ENCODE measurements at places on chromosomes 12 and 14.
A peak's percentile ranks its signal among the peaks of the same experiment; 100 is the strongest.

DNA sequence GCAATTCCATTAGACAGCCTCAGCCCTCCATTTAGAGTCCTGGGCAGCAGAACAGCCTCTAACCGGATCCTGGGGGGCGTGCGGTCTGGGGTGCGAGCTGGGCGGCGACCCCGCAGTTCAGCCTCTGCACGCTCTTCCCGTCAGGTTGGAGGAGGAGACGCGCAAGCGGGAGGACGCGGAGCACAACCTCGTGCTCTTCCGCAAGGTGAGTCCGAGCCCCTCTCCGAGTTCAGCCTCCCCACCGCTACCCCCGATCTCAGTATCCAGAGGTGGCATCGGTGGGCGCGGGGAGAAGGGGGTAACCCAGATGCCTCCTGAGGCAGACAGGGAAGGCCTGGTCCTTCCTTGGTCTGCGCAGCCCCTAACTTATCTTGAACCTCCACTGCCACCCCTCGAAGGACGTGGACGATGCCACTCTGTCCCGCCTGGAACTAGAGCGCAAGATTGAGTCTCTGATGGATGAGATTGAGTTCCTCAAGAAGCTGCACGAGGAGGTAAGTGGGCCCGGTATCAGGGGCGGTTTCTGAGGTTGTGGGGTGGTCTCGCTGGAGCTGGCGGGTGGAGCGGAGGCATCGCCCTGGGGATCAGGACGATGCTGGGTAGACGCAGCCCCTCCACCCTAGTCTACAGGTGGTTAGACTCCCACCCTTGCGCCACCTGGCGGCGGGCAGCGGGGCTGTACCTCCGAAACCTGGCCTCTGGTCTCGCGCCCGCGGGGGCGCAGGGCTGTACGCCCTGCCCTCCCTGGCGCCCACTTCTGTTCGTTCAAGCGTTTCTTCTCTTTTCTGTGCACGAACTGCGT, 1.3 kb downstream of the PRPH start:
- DNase-seq = no peak

DNA sequence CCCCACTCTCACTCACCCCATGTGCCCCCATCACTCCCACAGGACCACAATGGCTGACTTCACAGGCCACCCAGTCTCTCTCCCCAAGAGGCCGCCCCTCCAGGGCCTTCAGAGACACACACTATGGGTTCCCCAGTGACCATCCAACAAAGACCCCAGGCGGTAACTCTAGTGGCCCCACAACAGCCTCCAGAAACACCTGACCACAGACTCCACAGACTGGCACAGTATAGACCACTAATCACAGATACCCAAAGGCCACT, 3.0 kb downstream of the ZNF605 start:
- no peak for DNase-seq

DNA sequence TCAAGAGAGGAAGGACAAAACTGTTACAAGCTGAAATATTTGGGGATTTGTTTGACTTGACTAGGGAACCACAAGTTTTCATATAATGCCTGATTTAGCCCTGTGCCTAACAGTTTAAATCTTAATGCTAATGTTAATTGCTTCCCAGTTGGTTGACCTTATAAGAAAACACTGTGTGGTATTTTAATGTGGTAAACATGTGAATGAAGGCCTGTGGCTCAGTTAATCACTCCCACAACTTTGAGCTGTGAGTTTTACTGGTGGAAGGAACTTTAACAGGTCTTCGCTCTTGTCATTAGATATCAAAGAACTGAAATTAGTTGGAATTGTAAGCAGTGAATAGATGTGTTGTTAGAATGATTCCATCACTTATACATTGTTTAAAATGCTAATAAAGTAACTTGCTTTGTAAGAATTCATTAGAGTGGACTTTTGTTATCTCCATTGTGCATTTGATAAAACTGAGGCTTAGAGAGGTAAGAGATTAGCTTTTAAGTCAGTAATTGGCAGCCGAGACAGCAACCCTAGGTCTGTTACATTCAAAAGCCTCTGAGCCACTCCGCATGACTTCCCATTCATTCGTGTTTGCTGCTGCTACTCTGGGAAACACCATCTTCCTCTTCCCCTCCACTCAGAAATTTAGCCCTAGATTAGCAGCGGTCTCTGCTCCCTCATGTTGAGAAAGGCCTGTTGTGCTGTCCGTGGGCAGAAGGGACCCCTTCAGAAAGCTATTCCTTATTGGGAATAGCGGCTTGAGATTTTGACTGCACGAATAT, 1.0 kb upstream of the TBK1 start:
- DNase-seq = peak; percentile 55

- DNase-seq = no peak
Observed at GRCh38 chr14:102196039-102196901, 56.6 kb downstream of the WDR20 start.

GRCh38 chr14:80483331-80483730, 272.0 kb upstream of the DIO2 start:
- DNase-seq = no peak

DNA sequence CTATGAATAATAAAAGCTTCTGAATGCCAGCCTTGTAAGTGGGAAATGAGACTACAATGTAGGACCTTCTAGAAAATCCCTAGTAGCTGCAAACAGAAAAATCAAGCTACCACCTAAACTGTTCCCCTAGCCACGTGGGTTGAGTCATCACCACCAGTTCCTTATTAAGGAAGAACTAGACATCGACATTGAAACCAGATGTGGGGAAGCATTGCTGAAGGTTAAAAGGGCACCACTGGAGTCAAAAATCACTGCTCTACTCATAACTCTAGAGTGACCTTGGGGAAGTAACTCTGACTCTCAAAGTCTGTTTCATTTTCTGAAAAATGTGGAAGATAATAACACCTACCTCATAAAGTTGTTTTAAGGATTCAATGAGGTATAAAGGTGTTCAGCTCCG, 9.4 kb upstream of the CNIH1 start:
- no peak for DNase-seq

DNA sequence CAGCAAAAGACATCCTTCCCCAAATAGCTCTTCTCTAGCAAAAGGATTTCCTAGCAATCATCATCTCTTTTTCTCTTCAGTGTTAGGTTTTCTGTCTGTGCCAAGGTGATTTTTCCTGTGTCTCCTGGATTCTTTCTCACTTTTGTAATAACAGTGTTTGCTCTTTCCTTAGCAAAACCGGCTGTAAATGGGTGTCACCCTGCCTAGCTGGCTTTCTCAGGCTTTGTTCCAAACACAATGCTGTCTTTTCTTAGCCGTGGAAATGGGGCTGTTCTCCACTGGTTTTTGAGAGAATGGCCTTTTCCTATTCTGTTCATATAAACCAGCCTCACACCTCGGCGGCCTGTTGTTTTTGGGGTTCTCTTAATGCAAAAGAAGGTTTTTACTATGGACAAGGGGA, 21.9 kb downstream of the JDP2 start:
- no peak for DNase-seq

GRCh38 chr14:103122947-103123633, at the start of gene TNFAIP2:
Gene TNFAIP2, plus strand, starts transcription at chr14:103123461. Its CDS starts 2,997 bp downstream, at chr14:103126458.
- DNase-seq = no peak

GRCh38 chr14:69451941-69452340, 32.6 kb upstream of the PLEKHD1 start:
- DNase-seq = no peak

GRCh38 chr12:59929110-59929509, 333.3 kb downstream of the SLC16A7 start:
- DNase-seq = peak; percentile 91

- no peak for DNase-seq
Observed at GRCh38 chr12:32398816-32399369, 465 bp upstream of the FGD4 start.

DNA sequence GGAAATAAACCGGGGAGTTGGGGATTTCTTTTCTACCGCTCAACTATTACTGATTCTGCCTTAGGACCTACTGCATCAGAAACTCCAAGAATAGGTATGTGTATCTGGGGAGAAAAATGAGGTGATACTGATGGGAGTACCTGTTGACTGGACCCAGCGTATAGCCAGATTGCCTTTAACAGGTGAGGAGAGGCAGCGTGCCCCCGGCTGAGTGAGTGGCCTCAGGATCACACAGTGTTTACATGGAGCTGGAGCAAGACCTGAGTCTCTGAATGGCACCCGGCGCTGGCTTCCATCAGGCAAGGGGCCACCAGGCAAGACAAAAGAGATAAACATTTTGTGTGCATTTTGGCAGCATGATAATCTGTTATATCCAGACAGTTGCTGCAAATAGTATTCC, 496.2 kb downstream of the EGLN3 start:
- no peak for DNase-seq

GRCh38 chr12:48043771-48044170, 39.5 kb upstream of the COL2A1 start:
- DNase-seq = no peak

DNA sequence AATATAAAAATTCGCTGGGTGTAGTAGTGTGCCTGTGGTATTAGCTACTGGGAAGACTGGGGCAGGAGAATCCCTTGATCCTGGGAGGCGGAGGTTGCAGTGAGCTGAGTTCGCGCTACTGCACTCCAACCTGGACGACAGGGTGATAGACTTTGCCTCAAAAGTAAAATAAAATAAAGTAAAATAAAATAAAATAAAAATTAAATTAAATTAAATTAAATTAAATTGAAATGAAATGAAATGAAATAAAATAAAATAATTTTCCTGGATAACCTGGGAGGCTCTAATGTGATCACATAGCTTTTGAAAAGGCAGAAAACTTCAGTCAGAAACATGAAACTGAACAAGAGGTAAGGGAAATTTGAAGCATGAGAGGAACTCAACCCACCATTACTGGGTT, 818.4 kb upstream of the ATXN7L3B start:
- no peak for DNase-seq

DNA sequence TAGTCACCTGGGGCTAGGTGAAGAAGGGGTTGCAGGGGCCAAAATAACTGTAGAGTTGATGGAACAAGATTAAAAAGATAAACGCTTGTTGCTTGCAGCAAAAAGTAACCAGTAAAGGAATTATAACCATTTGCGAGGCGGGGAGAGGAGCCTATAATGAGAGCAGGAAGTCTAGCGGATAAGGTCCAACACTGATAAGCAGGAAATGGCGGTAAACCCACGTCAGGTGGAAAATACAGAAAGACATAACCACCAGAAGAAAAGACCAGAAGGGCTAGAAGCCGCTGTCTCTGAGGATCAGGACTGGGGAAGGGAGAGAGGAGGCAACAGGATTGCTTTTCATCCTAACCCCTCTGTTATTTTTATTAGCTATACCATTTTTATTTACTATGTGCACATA, 303.3 kb downstream of the DPF3 start:
- DNase-seq = no peak

- DNase-seq = peak; percentile 87
Observed at GRCh38 chr12:115155665-115156645, 472.0 kb upstream of the TBX3 start.

DNA sequence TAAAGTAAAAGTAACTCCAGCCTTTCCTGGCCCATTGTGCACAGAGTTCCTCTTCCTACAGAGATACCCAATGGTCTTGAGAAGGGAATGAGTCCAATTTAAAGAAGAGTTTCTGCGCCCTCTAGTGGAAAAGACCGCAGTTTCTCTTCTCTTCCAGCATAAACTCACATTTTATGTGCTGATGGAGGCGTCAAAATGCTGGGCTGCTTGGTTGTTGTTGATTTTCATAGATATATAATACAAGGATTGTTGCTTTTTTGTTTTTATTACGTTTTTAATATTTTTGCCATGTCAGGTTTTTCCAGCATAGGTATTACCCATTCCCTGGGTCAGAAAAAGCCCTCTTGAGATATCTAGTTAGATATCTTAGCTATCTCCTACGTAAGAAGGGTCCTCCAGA, 356.9 kb upstream of the STXBP6 start:
- DNase-seq = no peak

- DNase-seq = no peak
Observed at GRCh38 chr14:102819176-102819628, 42.0 kb downstream of the TRAF3 start.

GRCh38 chr14:73887318-73887616, 608 bp downstream of the ZNF410 start:
- no peak for DNase-seq

GRCh38 chr12:95429172-95429510, 44.8 kb upstream of the METAP2 start:
- DNase-seq = no peak

DNA sequence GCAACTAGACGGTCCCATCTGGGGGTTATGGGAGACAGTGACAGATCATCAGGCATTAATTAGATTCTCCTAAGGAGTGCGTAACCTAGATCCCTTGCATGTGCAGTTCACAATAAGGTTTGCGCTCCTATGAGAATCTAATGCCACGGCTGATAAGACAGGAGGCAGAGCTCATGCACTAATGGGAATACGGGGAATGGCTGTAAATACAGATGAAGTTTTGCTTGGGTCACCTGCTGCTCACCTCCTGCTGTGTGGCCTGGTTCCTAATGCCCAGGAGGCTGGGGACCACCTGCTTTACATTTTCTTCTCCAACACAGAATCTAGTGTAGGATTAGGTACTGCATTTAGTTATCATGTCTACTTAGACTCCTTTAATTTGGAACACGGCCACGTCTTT, 49.7 kb upstream of the SAV1 start:
- no peak for DNase-seq

DNA sequence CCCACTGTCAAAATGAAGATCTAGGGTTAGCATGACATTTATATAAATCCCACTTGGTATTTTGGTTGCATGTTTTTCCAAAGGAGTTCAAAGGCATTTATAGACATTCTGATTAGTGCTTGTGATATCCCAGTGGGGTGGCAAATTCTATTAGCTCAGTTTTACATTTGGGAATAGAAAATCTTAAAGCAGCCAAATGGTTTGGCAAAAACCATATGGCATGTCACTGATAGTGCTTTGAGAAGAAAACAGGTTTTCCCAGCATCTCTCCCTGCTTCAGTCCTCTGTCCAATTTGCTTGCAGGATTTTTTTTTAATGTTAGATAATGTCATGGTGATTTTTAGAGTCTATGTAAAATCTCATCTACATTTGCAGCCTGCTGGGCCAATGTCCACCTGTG, 225.1 kb upstream of the DIO3 start:
- no peak for DNase-seq

- DNase-seq = no peak
Observed at GRCh38 chr12:2580821-2581220, 213.9 kb upstream of the FKBP4 start.

- no peak for DNase-seq
Observed at GRCh38 chr14:67853715-67854114, 34.1 kb downstream of the RAD51B start.

DNA sequence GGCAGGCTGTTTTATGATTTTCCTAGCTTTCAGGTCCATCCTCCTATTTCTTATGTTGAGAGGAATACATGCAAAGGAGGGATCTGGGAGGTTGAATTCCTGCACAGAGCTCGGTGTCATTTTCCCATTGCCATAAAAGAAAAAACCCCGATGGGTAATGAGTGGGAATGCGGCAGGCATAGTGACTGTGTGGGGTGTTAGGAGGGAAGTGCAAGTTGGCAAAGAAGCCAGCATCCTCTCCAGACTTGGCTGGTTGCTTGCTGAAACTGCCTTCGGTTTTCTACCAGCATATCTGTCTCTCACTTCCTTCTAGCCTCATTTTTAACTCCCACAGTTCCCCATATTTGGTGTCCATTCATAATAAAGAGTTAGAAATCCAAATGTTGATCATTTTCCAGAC, 1046.1 kb downstream of the SLC6A15 start:
- no peak for DNase-seq

- DNase-seq = no peak
Observed at GRCh38 chr14:39592116-39592789, 160.0 kb upstream of the FBXO33 start.

GRCh38 chr12:92216092-92216491, 70.4 kb upstream of the BTG1 start:
- DNase-seq = no peak
